ENCODE measurements at places on chromosomes 3 and 15.

GRCh38 chr3:148493631-148494030 lies 204.1 kb upstream of the AGTR1 start:
- DNase-seq = no peak

- DNase-seq = no peak
These were observed 11.6 kb upstream of the ACAN start for GRCh38 chr15:88791637-88792036.

GRCh38 chr15:34786206-34786605 lies 9.1 kb downstream of the ACTC1 start:
- no peak for DNase-seq

GRCh38 chr3:22779737-22780136 lies 423.4 kb upstream of the UBE2E2 start:
- no peak for DNase-seq

GRCh38 chr3:50885070-50885850 lies 210.5 kb downstream of the DOCK3 start:
- DNase-seq = no peak

DNA sequence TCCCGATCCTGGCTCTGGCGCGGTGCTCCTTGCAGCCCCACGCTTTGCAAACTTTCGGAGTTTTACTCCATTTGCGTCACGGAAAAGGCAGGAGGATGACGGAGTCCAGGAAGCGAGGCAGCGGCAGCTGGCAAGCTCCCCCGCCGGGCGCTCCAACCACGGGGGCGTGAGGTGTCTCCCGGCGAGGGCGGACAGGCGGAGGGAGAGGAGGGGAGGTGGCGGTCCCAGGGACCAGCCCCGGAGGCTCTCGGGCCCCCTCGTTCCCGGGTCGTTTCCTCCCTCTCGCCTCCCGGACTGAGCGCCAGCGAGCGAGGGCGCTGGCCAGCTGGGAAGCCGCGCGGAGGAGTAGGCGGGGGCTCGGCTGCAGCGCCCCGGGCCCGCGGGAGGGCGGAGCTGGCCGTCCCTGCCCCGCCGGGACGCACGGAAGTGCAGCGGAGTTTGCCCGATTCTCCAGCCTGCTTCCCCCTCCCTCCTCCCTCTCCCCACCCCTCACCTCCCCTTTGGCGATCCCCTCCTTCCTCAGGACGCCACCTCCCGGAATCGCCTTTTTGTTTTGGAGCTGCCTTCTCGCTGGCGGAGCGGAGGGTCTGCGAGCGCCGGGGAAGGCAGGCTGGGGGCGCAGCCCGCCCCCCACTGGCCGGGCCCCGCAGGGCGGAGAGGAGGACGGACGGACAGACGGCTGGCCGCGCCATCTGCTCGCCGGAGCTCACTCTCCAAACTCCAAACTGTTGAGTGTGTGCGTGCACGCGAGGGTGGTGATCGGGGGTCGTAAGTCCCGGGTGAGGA lies at the start of gene SNX33:
SNX33 (plus strand) TSS at position 543 of the 786 bp plus-strand sequence. CDS start 1,191 bp downstream, outside the sequence.
- peak; percentile 74 for DNase-seq

DNA sequence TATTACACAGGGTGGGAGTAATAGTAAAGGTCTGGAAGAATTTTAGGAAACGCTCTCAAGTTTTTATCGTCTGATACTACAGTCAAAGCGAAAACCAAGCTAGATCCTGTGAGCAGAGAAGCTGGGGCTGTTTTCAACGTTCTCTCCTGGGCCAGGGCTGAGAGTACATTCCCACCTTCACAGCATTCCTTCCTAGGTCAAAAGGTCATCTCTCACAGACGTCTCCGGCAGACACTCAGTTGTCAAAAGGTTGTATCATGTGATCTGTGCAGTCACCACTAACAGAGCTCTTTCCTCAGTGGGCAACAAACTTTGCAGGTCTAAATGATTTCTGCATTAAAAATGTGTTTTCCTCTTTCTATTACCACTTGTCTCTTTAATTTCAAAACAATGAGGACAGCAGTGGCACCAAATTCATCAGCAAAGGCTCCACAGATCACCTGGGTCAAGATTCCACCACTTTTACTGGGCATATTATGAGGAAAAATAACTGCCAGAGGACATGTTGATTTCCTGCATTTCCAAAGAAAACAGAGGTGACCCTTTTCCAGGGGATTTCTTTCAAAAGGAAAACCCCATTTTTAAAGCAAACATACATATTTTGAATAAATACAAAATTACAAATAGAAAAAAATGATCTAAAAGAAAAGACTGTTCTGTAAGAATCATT lies 41.9 kb downstream of the MEIS2 start:
- no peak for DNase-seq

DNA sequence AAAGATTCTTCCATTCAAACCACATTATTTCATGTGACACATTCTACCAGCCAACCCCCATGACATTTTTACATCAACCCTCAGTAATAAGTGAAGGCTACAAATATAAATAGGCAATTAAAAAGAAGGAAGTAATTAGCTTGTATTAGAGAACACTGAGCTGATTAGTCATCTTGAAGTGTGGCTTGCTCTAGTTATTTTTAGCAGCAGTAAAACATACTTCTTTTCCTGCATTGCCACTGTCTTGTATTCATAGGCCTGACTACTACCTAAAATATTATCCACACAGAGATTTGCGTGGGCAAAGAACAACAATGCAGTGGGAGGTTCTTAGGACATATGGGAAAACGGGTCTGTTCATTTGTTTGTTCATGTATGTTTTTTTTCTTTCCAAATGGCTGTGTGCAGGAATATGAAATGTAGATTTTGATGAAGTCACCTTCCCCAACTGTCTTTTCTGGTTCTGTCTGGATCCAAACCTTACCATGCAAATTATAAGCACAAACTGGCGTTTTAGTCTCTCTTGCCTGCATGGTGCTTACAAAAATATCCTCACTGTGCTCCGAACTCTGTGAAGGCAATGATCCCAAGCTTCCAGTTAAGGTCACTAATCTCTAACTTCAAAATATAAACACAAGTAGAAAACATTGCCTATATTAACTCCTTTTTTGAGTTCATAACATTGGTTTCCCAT lies 31.5 kb upstream of the TM4SF4 start:
- no peak for DNase-seq

- no peak for DNase-seq
These were observed 5.3 kb upstream of the APEH start for GRCh38 chr3:49668861-49669260.

DNA sequence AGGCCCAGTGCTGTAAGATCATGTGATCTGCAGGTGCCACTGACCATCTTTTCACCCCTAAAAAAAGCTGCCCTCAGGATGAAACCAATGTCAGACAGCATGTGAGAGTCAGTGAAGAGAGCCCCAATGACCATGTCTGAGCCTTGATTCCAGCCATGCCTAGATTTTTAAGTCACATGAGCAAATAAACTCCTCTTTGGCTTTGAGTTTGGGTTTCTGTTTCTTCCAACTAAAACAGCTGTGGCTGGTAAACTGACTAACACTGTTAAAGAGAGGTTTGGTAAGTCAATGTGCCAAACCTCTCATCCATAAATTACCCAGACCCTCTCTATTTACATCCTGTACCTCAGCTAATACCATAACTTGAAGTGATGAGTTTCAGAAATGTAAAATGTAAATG lies 8.3 kb downstream of the MYO5A start:
- DNase-seq = no peak

- no peak for DNase-seq
These were observed 3.0 kb downstream of the BBX start for GRCh38 chr3:107525644-107526305.

GRCh38 chr3:186678604-186679003 lies 12.8 kb downstream of the HRG start:
- DNase-seq = no peak

GRCh38 chr15:35546511-35547381 lies 781 bp upstream of the DPH6 start:
- DNase-seq = no peak

GRCh38 chr3:78029775-78030174 lies 989.9 kb downstream of the ROBO2 start:
- DNase-seq = no peak

DNA sequence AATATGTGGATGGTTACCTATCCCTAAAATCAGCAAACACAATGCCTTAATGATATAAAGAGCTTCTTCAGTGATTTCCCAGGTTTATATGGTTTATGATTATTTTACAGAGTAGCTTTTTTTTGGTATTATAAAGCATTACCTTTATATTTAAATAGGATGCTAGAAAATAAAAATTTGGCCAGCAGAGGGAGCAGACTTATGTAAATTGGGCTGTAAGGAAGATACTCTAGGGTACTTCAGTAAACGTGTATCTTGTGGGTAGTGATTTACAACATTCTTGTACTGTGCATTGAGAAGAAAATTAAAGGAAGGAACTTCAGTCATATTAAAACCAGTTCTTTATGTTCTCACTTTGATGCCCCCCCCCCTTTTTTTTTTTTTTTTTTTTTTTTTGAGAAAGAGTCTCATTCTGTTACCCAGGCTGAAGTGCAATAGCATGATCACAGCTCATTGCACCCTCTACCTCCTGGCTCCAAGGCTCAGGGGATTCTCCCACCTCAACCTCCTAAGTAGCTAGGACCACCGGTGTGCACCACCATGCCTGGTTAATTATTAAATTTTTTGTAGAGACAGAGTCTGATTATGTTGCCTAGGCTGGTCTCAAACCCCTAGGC lies 167.9 kb downstream of the BBX start:
- no peak for DNase-seq

- no peak for DNase-seq
These were observed 83.0 kb upstream of the NAALADL2 start for GRCh38 chr3:174776123-174776522.

- DNase-seq = no peak
These were observed 571 bp downstream of the ACAD9 start for GRCh38 chr3:128879991-128880390.
